ENCODE measurements at places on chromosomes 4 and X.

- no peak for DNase-seq
These were observed 497.1 kb upstream of the TENM3 start for GRCh38 chr4:181745933-181746625.

GRCh38 chr4:1667273-1667672, 16.8 kb downstream of the FAM53A start:
- no peak for DNase-seq

- peak; percentile 77 for DNase-seq
These were observed 145.4 kb upstream of the PLAC1 start for GRCh38 chrX:134803551-134804183.

DNA sequence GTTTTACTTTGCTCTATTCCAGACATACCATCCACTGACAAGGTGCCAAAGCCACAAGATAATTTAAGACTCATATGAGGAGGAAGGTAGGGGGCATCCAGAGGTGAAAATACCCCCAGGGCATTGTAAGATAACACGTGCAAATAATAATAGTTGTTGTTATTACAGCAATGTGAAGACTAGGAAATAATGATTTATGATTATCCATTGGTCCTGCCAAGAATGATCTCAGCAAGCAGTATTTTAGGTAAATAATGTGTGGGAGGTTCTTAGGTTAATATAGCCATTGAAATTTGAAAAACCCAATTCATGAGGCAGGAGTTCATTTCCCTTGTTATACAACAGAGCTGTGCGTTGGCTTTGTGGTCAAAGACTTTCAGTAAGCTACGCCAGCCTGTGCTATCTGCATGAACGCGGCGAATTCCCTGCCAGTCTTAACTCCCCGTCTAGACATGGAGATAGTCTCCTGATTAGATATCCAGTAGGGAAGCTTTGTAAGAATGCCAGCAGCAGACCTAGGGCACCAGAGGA, 47.2 kb upstream of the MXRA5 start:
- no peak for DNase-seq

GRCh38 chr4:96992443-96992842, 1150.8 kb downstream of the STPG2 start:
- no peak for DNase-seq

DNA sequence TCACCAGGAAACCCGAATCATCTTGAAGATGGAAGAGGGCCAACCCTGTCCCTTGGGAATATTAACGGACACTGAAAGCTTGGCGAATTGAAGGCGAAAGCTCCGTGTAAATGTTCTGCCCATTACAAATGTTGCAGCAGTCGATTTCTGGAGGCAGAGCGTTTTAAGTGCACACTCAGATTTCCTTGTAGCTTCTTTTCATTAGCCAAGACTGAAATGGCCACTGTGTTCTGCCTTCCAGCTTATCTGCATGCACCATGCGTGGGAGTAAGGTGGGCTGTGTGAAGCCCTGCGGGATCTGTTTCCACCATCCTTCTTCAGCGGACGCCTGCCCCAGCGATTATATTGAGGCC, 1.3 kb downstream of the SMIM20 start:
- no peak for DNase-seq

- DNase-seq = no peak
These were observed 12.0 kb downstream of the COL4A6 start for GRCh38 chrX:108426262-108426661.

- no peak for DNase-seq
These were observed 356.4 kb upstream of the NOCT start for GRCh38 chr4:138659037-138659811.

- DNase-seq = no peak
These were observed 1729.9 kb upstream of the PCDH10 start for GRCh38 chr4:131419147-131419546.

GRCh38 chr4:1910643-1911042, 39.5 kb downstream of the NSD2 start:
- DNase-seq = peak; percentile 14

GRCh38 chr4:139054791-139055505, 39.4 kb downstream of the NOCT start:
- DNase-seq = no peak

- no peak for DNase-seq
These were observed 33.0 kb downstream of the NLRP2B start for GRCh38 chrX:57647020-57647419.

DNA sequence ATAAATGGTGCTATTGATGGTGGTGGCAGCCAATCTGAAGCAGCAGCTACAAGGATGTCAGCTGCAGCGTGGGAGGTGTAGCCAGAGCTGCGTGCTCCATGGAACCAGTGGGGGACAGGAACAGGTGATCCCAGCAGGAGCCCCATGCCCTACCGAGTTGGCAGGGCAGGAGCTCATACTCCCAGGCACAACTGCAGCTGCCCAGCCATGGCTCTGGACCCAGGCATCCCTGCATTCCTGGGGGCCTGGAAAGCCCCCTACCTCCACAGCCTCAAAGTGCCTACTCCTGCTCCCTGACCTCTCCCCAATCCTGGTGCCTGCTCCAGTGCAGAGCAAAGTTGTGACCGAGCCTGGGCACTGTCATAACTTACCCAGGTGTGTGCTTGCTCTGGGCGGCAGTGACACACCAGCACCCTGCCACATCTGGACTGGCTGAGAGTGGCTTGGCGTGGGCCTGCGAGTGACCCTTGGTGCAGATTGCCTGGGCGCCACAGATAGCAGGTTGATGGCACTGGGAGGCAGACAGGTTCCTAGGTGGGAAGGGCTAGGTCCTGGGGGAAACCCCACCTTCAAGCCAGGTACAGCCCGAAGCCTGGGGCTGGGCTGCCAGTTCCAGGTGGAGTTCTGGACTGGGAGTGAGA, 101.1 kb downstream of the DCAF12L2 start:
- no peak for DNase-seq

DNA sequence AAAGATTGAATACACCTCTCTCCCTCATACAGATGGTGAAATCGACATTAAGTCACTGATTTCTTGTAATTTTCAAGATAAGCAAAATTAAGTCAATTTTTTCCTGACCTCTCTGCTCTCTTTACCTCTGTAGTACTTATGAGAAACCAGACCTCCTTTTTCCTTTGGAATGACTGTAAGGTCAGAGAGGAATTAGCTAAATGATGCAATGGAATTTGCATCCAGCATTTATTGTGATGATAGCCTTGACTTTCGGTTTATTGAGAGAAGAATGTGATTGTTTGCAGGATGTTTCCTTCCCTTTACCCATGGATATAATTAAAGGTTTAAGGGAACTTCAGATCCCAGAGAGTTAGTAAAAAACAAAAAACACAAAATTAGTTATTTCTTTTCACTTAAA, 22.4 kb downstream of the STK26 start:
- no peak for DNase-seq

DNA sequence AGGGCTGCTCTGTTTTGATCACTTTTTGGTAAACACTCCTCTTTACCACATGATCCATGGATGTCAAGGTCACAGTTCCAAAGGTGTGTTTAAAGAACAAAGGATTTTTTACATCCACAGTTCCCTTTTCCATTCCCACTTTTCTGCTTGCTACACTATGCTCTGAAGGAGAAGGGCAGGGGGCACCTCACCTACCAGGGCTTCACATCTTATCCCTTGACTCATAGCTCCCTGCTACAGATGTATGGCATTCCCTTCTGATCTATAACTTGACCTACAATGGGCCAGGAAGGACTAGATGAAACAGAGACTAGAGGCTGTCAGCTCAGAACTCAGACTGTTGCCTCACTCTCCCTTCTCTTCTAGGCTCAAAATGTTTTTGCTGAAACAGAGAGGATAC, 233.1 kb upstream of the RPS6KA3 start:
- no peak for DNase-seq

GRCh38 chrX:112470551-112470950, 209.2 kb downstream of the LHFPL1 start:
- no peak for DNase-seq

DNA sequence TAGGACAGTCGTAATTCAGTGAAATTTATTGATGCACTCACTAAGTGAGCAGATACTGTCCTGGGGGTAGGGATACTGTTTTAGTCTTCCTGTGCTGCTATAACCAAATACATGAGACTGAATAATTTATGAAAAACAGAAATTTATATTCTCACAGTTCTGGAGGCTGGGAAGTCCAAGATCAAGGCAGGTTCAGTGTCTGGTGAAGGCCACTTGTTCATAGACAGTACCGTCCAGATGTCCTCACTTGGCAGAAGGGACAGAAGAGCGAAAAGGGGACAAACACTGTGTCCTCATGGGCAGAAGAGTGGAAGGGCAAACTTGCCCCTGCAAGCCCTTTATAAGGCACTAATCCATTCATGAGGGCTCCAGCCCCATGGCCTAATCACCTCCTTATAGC, 45.6 kb downstream of the PGRMC2 start:
- no peak for DNase-seq

GRCh38 chr4:134375775-134376174, 174.2 kb upstream of the PABPC4L start:
- DNase-seq = no peak

DNA sequence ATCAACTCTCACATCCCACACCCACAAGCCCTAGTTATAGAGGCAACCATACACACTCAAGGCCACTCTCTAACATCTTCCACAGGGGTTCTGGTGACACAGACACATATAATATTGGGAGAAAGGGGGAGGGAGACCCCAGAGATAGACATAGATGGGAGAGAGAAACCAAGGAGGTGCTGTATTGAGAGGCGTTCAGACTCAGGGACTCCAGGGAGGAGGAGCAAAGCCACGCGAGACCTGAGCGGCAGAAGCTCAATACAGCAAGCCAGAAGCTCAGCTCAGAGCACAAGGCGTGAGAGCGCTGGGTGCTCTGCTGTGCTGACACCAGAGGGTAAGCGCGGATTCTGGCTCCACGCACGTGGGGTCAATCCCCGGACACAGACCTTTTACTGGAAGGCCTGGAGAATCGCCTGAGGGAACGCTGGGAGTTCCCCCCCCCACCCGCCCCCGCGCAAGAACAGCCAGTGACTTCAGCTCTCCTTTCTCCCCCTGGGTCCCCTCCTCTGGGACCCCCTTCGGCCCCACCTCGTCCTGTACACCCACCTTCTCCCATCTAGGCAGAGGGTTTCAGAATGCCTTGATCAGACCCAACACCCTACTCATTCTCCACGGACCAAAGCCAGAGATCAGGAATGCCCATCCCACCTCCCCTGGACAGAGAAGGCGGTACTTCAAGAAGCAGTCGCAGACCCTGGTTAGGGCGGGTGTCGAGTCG, 8.7 kb downstream of the MSX1 start:
- no peak for DNase-seq

DNA sequence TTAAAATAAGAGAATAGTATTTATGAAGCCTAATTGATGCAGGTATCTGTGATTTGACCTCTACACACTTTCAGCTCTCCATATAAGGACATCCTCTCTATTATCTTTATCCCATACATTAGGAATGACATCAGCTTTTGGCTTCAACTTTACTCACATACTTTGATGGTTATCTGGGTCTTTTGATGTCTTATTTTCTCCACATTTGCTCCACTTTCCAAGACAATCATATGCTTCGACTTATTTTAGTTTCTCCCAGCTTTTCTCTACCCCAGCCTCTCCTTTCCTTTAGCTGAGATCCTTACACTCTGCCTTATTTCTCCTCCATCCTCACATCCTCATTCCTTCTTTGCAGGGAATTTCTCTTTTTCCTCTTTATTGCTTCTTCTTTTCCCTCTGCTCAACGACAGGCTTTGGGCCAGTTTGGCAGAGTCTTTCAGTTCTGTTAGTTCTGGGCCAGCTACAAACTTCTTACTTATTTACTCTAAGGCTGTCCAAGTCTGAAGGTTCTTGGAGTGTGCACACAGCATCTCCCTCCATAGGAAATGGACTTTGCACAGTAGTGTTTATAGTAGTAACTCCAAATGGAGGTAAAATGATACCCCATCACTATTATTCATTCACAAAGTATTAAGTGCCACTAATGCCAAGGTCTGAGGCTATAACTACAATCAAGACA, 50.5 kb downstream of the SLC4A4 start:
- no peak for DNase-seq

DNA sequence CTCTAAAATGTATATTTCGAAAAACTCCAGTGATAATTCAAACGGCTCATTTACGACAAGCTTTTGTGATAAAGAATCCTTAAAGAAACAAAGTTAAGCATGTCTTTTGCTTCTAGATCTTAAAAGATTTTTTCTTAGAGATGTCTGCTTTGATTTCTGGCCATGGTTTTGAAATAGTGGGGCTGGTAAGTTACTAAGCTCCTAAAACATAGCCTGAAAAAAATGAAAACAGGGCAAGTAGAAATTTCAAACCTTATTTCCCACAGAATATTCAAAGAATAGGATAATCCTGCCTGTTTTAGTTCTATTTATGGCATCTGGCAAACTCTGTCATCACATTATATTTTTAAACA, 318.3 kb downstream of the ARHGAP24 start:
- no peak for DNase-seq

- DNase-seq = no peak
These were observed 43.7 kb upstream of the MAPK10 start for GRCh38 chr4:86403575-86403974.

- DNase-seq = no peak
These were observed 6.4 kb upstream of the SLC10A6 start for GRCh38 chr4:86855572-86855971.

DNA sequence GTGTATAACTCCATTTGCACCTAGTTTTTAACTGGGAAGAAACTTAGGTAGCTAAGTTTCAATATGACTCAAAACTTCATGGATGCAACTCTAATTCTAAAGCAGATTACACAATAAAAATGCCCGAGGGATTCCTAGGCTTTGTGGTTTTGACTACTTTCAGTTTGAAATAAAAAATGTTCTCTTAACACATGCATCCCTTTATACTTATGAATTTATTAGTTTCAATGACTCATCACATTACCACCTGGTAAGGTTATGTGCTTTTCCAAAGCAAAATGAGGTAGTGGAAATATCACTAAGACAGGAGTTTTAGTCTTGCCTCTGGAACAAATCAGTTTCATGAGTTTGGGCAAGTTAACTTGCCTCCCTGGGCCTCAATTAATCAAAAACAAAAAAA, 125.5 kb downstream of the OPHN1 start:
- no peak for DNase-seq

- no peak for DNase-seq
These were observed 362.2 kb downstream of the FGF13 start for GRCh38 chrX:138349351-138349750.

- DNase-seq = no peak
These were observed 342.7 kb downstream of the PTTG2 start for GRCh38 chr4:38302910-38303309.

DNA sequence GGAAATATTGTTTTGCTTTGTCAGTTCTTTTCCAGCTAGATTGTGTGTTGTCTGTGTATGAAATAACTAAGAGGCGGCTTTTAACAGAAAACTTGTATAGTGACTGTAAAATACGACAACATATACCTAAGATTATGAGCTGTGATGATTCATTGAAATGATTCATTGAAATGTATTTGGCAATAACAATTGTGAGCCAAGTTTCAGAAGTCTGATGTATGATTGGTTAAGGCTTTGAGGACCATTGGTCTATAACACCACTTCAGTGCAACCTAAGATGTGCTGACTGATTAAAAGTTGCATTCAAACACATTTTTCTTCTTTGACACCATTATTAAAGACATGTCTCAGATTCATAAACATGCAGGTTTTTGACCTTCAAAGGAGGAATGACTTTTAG, 76.6 kb downstream of the PTPN13 start:
- DNase-seq = no peak
